ENCODE measurements at places on chromosomes 2 and 18. TPM values are rescaled to one million over a fixed set of nuclear protein-coding genes. Genes with fewer than 3 reads are reported as not detected.

DNA sequence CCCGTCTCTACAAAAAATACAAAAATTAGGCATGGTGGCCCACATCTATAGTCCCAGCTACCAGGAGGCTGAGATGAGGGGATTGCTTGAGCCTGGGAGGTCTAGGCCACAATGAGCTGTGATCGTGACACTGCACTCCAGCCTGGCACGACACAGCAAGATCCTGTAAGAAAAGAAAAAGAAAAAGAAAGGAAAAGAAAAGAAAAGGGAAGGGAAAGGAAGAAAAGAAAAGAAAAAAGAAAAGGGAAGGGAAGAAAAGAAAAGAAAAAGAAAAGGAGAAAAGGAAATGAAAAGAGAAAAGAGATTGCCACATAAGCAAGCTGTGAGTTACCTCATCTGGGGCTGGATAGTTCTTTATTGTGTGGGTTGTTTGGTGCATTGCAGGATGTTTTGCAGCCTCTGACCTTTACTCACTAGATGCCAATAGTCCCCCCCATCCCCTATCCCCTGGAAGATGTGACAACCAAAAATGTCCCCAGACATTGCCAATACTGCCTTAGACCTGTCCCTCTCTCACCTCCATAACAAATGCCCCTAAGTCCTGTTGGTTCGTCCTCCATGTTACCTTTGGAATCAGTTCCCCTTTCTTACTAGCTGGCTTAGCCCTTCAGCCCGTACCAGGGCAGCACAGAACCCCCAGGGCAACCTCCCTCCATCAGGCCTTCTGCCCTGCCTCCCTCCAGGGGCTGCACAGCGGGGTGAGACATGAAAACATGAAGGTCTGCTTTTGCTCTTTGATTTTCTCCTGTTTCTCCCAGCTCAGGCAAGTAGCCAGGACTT, 8.9 kb downstream of the ASPRV1 start:
- no peak overlapping the region for H3K27ac ChIP-seq
- no peak for DNase-seq
- H3K4me1 ChIP-seq: peaks cover 4% of the 10 kb centered on the region

DNA sequence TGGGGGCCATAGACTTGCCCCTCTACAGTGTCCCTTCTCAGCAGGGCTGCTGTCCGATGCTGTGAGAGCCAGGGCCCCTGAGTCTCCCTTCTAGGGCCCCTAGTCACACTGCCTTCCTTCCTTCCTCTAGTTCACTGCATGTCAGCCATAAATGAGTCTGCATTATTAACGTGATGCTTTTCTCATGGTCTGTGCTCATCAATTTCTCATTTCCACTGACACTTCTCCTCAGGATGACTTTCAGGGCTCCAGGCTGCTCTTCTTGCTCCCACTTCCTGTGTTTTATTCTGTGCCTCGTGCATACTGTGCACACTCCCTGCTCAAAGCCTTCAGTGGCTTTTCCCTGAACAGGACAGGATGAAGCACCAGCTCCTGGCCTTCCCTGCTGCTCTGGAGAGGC, 146.5 kb downstream of the FAM210A start:
- DNase-seq: no peak
- no peak overlapping the region for H3K4me3 ChIP-seq
- no peaks in the 10 kb centered on the region for H3K27me3 ChIP-seq
- peaks cover 17% of the 10 kb centered on the region for H3K36me3 ChIP-seq
- peak overlapping the region; percentile 72 for H3K27ac ChIP-seq
- peaks cover 46% of the 10 kb centered on the region for H3K4me1 ChIP-seq

DNA sequence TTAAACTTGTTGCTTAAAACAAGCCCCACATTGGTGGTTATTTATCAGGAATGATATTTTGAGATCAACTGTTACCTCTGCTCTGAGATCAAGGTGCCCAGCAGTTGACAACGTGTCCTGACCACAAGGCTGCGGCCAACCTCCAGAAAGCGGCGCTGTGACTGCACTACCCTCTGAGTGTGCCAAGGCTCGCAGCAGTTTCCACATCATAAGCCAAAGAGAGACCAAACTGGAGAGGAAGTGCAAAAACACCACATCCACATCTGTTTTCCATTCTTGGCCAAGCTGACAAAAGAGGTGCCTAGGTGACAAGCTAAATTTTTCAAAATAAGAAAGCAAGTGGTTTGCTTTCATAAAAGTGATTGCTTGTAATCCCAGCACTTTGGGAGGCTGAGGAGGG, 410.8 kb upstream of the POU3F3 start:
- no peaks in the 10 kb centered on the region for H3K36me3 ChIP-seq
- H3K27ac ChIP-seq: no peak overlapping the region
- H3K4me3 ChIP-seq: no peak overlapping the region
- no peaks in the 10 kb centered on the region for H3K27me3 ChIP-seq

DNA sequence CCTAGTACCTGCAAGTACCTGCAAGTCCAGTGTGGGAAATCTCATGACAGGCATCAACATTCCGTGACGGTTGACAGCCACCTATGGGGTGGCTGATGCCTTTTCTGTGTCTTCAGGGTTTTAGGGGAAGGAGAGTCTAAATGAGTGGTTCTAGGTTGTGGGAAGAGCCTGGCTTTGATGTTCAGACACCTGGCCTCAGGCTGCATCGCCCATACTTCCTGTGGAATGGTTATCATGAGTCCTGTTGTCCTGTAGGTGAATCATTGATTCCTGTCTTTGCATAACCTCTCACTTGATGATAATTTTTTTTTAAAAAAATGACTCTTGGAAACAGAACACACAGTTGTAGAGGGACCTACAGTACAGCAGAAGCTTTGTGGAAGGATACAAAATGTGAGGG, 108.9 kb downstream of the NEDD4L start:
- H3K36me3 ChIP-seq: no peaks in the 10 kb centered on the region
- DNase-seq: no peak
- H3K27ac ChIP-seq: no peak overlapping the region
- no peaks in the 10 kb centered on the region for H3K27me3 ChIP-seq

- no peaks in the 10 kb centered on the region for H3K27me3 ChIP-seq
- no peaks in the 10 kb centered on the region for H3K36me3 ChIP-seq
- H3K4me1 ChIP-seq: no peaks in the 10 kb centered on the region
- H3K4me3 ChIP-seq: no peak overlapping the region
Measured at GRCh38 chr2:152971685-152972084, 253.3 kb downstream of the ARL6IP6 start.

GRCh38 chr2:67485431-67485830, 88.3 kb downstream of the ETAA1 start:
- no peaks in the 10 kb centered on the region for H3K4me1 ChIP-seq
- no peaks in the 10 kb centered on the region for H3K36me3 ChIP-seq
- no peak for DNase-seq

GRCh38 chr2:37020887-37021796, 54.8 kb upstream of the STRN start:
- no peaks in the 10 kb centered on the region for H3K4me1 ChIP-seq
- DNase-seq: no peak
- H3K36me3 ChIP-seq: peaks cover 6% of the 10 kb centered on the region
- no peak overlapping the region for H3K27ac ChIP-seq

DNA sequence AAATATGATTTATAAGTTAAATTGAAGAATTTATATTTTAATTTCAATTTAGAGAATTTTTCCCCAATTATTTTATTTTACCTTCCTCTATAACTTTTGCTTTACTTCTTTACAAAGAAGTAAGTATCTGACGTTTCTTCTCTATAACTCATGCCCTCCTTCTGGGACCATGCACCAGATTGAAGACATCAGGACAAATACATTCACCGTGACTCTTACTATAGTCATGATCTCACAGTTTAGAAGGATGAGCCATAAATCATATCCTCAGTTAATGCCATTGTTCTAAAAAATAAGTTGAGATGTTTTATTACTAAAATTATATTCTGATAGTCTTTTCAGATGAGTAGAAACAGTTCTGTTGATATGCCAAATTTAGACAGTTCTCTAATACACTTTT, 279.3 kb downstream of the TMX3 start:
- H3K4me1 ChIP-seq: peaks cover 2% of the 10 kb centered on the region
- H3K27ac ChIP-seq: no peak overlapping the region
- DNase-seq: no peak
- no peak overlapping the region for H3K4me3 ChIP-seq
- no peaks in the 10 kb centered on the region for H3K36me3 ChIP-seq

- peaks cover 12% of the 10 kb centered on the region for H3K36me3 ChIP-seq
- peaks cover 20% of the 10 kb centered on the region for H3K4me1 ChIP-seq
- H3K27me3 ChIP-seq: no peaks in the 10 kb centered on the region
- no peak for DNase-seq
- H3K27ac ChIP-seq: no peak overlapping the region
- no peak overlapping the region for H3K4me3 ChIP-seq
Measured at GRCh38 chr2:223868005-223868404, 30.6 kb upstream of the AP1S3 start.

DNA sequence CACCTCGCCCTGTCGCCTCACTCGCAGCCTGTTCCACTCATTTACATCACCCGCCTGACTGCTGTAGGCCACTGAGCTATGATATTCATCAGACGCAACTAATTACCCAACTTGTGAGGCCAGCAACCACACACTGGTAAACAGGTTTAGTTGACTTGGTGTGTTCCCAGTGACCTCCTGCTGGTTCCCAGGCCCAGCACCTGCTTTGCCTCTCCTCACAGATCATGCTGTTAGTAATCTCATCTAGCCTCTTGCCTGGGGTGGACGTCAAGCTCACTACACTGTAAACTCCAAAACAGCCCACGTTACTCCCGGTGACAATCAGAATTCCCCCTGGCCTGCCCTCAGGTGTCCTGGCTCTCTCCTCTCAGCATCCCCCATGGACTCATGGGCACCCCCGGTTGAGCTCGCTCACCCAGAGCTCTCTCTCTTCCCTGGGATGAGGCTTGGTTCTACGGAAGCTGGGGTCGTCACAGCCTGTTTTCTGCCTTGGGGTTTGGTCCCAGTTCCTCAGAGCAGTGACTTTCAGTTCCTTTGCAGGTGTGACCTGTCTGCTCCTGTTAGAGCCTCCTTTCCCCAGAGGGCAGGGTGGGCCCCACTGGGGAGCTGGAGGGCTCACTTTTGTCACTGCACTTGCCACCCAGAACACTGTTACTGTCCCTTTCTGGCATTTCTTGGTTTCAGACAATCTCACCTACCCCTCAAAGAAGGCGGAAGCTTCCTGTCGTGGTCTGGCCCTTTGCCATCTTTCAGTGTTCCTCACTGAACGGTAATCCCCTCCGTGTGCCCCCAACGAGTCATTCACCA, 40.3 kb downstream of the INPP5D start:
- DNase-seq: peak; percentile 81
- peak overlapping the region; percentile 90 for H3K27ac ChIP-seq
- peaks cover 55% of the 10 kb centered on the region for H3K36me3 ChIP-seq
- H3K4me3 ChIP-seq: peak overlapping the region; percentile 50
- H3K4me1 ChIP-seq: peaks cover 68% of the 10 kb centered on the region

The GPR155 gene
- total RNA-seq: 9.4 TPM

The ITM2C gene
- total RNA-seq: 69.9 TPM

The TMEM200C gene
- not detected for total RNA-seq

The ITPRIPL1 gene
- total RNA-seq: 44.8 TPM
